NCI-H187 (cell line): ENCODE measurements at places on chromosomes 11 and 22.
A peak's percentile ranks its signal among the peaks of the same experiment; 100 is the strongest.

DNA sequence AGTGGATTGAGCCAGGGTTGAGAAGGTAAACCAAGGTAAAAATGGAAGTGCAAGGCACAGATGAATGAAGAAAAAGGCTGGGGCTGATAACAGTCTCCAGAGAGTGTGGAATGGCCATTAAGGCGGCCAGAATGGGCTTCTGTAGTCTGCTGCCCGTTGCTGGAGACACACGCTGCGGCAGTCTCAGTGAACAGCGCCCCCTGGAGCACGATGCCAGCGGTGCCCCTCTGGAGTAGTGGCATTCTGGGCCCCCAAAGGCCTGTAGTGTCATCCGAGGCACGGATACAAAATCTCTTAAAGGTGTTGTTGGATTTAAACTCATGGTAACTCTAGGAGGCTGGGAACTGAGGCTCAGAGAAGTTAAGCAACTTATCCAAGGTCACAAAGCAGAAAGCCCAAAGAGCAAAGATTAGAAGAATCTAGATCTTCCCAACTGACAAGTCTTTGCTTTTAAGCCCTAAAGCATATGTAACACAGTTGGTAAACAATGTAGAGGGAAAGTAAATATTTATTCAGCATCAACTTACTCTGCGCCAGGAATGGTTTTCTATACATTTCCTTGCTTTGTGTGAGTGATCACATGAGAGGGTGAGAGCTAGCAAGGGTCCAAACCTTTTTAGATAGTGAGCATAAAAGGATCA, 18.2 kb downstream of the KCNJ1 start:
- no peak for DNase-seq

DNA sequence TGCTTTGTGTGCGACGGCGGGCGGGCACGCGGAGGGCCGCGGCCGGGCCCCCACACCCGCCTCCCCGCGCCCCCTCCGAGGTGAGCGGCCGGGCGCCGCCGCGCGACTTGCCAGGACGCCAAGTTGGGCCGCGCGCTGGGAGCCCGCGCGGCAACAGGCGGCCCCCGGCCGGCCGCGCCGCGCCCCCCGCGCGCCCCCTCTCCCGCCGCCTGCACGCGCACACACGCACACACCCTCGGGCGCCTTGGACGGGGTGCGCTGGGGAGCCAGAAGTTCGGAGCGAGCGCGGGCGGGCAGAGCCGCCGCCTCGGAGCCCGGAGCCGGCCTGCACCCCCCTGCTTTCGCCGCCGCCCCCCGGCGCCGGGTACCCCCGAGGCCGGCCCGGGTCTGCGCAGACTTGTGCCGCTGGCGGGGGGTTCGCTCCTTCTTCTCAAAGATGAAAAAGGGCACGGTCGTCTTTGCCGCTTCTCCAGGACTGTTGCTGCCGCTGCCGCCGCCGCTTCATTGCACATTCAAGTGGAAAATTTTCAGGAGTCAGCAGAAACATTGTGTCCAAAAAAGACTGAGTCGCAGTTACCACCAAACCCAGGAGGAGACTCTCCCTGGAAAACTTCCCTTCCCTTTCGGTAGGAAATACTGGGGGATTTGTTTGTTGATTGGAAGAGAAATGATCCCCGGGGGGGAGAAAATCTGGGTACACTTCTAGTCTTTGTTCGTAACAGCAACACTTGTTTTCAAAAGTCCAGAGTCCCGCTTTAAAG, 895 bp downstream of the TEAD1 start:
- no peak for DNase-seq

- DNase-seq, result peak; percentile 84
These were observed 40.0 kb downstream of the NEU3 start for GRCh38 chr11:75028724-75029123.

GRCh38 chr22:49973018-49973961, 12.7 kb downstream of the PIM3 start:
- DNase-seq, result no peak

DNA sequence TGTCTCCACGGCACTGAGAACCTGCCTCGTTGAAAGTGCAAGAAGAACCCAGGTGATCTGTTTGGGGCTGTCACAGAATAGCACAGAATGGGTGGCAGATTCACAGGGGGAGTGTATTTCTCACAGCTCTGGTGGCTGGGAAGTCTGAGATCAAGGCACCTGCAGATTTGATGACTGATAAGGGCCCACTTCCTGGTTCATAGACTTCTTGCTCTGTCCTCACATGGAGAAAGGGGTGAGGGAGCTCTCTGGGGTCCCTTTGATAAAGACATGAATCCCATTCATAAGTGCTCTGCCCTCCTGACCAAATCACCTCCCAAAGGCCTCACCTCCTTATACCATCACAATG, 198.5 kb upstream of the SORL1-AS1 start:
- no peak for DNase-seq
